GM23338 (cell line): ENCODE measurements at places on chromosomes 16 and 17. TPM values are rescaled to one million over a fixed set of nuclear protein-coding genes. Genes with fewer than 3 reads are reported as not detected.

DNA sequence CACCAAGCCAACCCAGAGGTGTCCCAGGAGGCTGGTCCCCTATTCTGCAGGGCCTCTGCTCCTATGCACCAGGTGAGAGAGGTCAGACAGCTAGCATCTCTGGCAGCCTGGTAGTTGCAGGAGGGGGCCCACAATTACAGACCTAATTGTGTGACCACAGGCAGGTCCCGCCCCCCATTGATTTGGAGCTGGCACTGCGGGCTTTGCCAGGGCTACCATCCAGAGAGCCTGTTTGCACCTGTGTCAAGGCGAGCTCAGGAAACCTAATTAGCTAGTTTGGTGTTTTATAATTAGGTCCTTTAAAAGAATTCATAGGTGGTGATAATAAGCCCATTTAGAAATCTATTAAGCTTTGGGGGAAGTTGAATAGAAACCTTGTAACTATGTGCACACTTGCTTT lies 90.2 kb downstream of the MRM1 start:
- no peak overlapping the region for H3K4me3 ChIP-seq
- no peak for DNase-seq
- no peaks in the 10 kb centered on the region for H3K36me3 ChIP-seq

C1QTNF8 gene
- not detected in 2 replicates for total RNA-seq

KRTAP4-9 gene
- total RNA-seq: not detected in 2 replicates

DNA sequence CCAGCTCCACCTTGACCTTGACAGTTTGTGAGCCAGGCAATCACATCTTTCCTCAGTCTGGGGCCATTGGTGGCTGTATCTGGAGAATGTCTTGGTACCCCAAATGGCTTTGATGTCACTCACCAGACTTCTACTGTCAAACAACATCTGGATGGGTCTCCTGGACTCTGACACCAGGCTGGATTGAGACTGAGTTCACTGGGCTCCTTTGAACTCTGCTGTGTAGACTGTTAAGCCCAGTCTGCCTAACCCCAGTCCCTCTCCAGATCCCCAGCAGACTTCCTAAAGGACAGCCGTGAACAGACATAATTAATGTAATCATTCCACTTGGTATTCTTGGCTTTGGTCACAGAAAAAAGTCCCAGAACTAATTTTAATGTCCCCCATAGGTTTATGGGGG lies 84.1 kb upstream of the KIFC3 start:
- peaks cover 21% of the 10 kb centered on the region for H3K4me1 ChIP-seq
- DNase-seq: no peak
- H3K27ac ChIP-seq: no peak overlapping the region
- peaks cover 22% of the 10 kb centered on the region for H3K27me3 ChIP-seq

TP53TG3B gene
- not detected in 2 replicates for total RNA-seq

PIPOX gene
- total RNA-seq: 34.6 and 42.8 TPM in 2 replicates

- no peaks in the 10 kb centered on the region for H3K36me3 ChIP-seq
- no peak overlapping the region for H3K27ac ChIP-seq
- H3K4me1 ChIP-seq: peaks cover 25% of the 10 kb centered on the region
- H3K4me3 ChIP-seq: peak overlapping the region; percentile 71
- DNase-seq: no peak
- no peaks in the 10 kb centered on the region for H3K27me3 ChIP-seq
Measured at GRCh38 chr16:11913425-11914079, 2.2 kb downstream of the GSPT1 start.

DNA sequence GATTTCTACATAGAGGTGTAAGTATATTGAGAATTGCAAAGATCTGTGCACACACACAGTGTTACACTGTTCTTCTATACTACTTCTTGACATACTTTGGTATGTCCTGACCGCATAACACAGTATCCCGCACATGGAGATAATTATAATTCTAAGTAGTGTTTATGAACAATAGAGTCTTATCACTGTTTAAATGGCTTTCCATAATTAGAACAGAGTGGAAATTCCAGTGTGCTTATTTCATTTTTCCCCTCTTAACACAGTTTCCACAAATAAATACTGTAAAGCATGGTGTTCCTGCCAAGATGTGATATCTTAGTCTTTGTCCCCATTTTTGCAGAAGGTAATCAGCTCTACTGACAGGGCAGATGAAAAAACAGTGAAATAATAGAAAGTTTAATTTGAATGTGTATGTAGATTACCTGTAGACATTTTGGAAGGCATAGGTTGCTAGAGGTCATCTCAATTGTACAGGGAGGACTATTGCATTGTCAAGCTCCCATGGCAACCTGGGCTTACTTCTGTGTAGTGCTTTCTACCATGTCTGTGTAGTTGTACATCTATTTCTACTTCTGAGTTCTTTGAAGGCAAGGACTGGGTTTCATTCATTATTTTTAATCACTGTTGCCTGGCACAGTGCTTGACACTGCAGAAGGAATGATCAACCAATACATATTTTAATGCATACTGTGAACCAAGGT lies 10.1 kb upstream of the KRT28 start:
- H3K36me3 ChIP-seq: no peaks in the 10 kb centered on the region
- H3K4me1 ChIP-seq: no peaks in the 10 kb centered on the region
- no peak for DNase-seq
- peaks cover 30% of the 10 kb centered on the region; the same call in 1 of the 2 replicates for H3K27me3 ChIP-seq
- H3K27ac ChIP-seq: no peak overlapping the region
- H3K4me3 ChIP-seq: no peak overlapping the region
